Natural killer cell (primary cell): ENCODE measurements at places on chromosomes 7 and 10. TPM values are rescaled to one million over a fixed set of nuclear protein-coding genes. Genes with fewer than 3 reads are reported as not detected.

Gene SPOCK2
- total RNA-seq: 258 TPM

Gene TAF6
- 42.2 TPM for total RNA-seq

Gene TDRD1
- total RNA-seq: 0.33 TPM

- no peak overlapping the region for H3K27ac ChIP-seq
- no peaks in the 10 kb centered on the region for H3K4me1 ChIP-seq
- no peaks in the 10 kb centered on the region for H3K27me3 ChIP-seq
These were observed 102.1 kb downstream of the GAD2 start for GRCh38 chr10:26318672-26319071.

GRCh38 chr7:130154501-130155317, 50.5 kb downstream of the TMEM209 start:
- no peaks in the 10 kb centered on the region for H3K36me3 ChIP-seq
- H3K27ac ChIP-seq: no peak overlapping the region
- H3K27me3 ChIP-seq: peaks cover 2% of the 10 kb centered on the region
- H3K4me1 ChIP-seq: peaks cover 18% of the 10 kb centered on the region

GRCh38 chr7:47413526-47414341, 168.2 kb downstream of the TNS3 start:
- no peak for DNase-seq
- no peaks in the 10 kb centered on the region for H3K27me3 ChIP-seq
- H3K4me1 ChIP-seq: no peaks in the 10 kb centered on the region
- H3K27ac ChIP-seq: no peak overlapping the region

DNA sequence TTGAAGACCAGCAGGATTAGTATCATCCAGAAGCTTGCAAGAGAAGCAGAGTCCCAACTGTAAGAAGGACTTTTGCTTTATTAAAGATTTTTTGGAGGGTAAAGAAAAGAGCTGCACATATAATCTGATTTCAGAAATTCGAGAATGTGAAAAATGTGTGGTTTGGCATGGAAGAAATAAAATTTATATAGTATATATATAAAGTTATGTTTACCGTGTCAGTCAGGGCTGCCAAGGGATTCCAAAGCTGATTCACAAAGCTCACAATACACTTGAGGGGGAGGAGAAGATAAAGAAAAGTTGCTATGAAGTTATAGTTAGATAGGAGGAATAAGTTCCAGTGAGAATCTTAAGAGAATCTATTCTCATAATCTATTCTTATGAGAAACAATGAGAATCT, 231.8 kb upstream of the CACNA2D1 start:
- peaks cover 13% of the 10 kb centered on the region for H3K4me1 ChIP-seq
- no peak overlapping the region for H3K4me3 ChIP-seq
- no peak for DNase-seq
- no peak overlapping the region for H3K27ac ChIP-seq

GRCh38 chr10:133082685-133083421, 4.9 kb upstream of the ADGRA1 start:
- H3K4me1 ChIP-seq: no peaks in the 10 kb centered on the region
- H3K27me3 ChIP-seq: peaks cover 5% of the 10 kb centered on the region
- H3K36me3 ChIP-seq: no peaks in the 10 kb centered on the region
- H3K4me3 ChIP-seq: no peak overlapping the region
- no peak overlapping the region for H3K27ac ChIP-seq

Gene TRIM50
- not detected for total RNA-seq

Gene SKIDA1
- total RNA-seq: not detected

DNA sequence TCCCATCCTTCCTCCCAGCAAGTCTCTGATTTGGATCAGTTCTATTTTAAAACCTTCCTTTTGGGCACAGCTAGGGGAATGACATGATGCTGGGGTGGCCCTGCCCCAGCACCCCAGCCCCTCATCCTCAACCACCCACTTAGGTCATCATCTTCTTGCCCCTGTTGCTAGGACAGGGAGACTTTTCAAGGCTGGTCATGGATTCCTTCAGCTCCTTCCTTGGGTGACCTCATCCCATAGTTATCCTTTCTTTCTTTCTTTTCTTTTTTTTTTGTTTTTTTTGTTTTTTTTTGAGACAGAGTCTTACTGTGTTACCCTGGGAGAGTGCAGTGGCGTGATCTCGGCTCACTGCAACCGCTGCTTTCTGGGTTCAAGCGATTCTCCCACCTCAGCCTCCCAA, 127.2 kb downstream of the WDFY4 start:
- DNase-seq: no peak
- no peak overlapping the region for H3K4me3 ChIP-seq
- H3K27me3 ChIP-seq: no peaks in the 10 kb centered on the region
